ENCODE measurements at places on chromosomes 3 and 15.

GRCh38 chr3:97895216-97895615, 73.4 kb downstream of the CRYBG3 start:
- no peak for DNase-seq

DNA sequence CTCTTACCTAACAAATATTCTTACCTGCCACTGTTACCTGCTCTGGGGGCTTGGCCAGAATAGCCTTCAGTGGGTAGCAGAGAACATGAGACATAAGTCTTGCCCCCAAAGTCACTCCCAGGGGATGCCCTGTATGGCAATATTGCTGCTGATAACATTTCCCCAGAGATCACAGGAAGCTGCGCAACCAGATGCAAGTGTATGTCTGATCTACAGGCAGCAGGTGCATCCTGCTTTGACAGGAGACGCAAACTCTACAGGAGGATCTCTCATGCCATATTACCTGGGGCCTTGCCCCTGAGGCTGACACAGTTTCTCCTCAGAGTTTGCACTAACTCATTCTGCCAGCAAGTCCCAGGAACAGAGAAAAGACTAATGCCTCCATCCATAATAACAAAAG, 174.4 kb upstream of the LPP start:
- no peak for DNase-seq

DNA sequence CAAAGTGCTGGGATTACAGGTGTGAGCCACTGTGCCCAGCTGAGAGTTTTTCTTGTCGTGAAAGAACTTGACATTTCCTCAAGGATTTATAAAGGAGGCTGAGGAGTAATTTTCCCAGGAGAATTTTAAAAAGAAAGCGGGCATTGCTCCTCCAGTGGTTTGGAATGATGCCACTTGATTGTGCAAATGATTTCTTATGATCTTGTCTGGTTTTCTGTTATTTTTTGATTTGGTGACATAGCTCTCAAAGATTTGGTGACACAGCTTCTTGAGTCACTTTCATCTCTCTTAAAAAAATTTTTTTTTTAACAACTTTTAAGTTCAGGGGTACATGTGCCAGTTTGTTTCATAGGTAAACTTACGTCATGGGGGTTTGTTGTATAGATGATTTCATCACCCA, 24.6 kb upstream of the NFKBIZ start:
- no peak for DNase-seq

DNA sequence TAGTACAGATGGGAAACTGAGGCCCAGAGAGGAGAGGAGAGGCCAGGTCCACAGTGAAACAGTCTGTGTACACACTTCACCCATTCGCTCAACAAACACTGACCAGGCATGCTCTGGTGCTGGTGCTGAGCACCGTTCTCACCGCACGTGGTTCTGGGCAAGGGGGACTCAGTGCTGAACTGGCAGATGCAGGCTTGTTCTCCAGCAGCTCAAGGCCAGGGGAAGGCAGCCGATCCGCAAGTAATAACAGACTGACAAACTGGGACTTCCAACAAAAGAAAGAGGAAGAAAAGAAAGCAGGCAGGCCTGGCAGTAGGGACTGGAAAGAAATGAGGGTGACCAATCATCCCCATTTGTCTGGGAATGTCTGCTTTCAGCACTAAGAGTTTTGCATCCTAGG, 25.6 kb upstream of the LINGO1 start:
- DNase-seq: no peak

- DNase-seq: no peak
Observed at GRCh38 chr3:25427563-25427941, 511 bp upstream of the RARB start.

- DNase-seq: no peak
Observed at GRCh38 chr15:81504170-81504905, 130.3 kb upstream of the TMC3 start.

DNA sequence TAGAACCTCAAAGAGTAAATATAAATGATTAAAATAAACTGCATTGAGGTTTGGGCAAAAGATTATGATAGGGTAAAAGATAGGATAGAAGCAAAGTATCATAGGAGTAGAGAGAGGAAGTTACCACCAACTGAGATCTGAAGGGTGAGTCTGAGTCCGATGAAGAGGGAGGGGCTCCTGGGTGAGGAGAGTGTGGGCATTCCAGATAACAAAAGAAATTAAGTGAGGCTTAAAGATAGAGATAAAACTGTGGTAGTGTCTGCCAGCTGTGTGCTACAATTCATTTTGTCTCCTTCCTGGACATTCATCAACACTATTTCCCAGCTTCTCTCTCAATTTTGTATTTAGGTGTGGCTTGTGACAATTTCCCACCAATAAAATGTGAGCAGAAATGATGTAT, 343.0 kb upstream of the PLSCR5 start:
- no peak for DNase-seq

- no peak for DNase-seq
Observed at GRCh38 chr3:52777959-52778805, 783 bp downstream of the ITIH1 start.

DNA sequence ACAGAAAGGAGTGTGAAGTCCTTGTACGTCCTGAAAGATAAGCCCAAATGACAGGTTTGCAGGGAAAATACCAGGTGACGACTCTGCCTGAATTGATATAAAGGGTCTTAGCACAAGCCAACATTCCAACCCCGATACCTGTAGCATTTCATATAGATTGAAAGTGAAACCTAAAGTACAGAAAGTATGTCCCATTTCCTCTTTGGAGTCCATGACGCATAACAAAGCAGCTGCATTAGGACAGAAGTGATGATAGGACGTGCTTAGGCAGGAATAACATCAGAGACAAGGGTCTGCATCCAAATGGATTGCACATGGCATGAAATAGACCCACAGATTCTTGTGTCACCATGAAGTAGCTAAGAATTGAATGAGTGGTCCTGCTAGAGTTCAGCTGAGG, 187.0 kb upstream of the ROBO1 start:
- DNase-seq: no peak

GRCh38 chr15:68031404-68031803, 22.7 kb upstream of the PIAS1 start:
- no peak for DNase-seq

DNA sequence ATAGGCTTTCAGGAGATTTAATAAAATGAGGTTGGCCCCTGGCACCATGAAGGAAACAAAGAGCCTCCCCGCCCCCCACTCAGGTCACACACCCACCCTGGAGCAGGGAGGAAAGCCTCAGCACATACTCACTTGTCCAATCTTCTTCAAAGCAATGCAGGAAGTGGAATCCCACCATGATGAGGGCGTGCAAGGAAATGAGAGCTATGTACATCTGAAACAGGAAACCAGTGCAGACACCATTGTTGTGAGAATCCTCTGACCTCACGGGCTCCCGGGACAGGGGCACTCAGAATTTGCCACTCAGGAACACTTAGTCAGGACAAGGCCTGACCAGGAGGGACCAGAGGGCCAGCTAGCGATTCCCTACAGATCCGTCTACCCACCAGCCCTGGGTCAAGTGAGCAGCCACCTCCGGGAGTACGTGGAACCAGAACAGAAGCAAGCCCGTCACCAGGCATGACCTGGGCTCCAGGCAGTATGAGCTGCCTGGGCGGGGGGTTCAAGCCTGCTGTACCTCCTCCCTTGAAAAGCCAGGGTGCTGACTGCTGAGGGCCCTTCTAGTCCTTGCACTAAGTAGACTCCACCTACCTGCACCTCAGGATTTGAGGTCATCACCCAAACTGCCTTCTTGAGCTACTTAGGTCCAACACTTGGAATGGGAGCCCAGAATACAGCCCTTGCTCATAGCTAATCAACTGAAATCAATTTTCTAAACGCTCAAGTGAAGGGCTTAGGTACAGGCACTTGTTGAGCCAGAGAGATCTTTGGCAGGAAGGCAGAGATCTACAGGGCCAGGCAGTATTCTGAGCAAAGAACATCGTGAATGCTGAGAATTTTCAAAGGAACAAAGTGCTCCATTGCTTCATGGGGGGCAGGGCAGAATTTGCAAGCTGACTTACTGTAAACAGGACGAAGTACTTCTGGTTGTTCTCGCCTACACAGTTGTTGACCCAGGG, 42.7 kb downstream of the ZDHHC3 start:
- no peak for DNase-seq

GRCh38 chr3:170055209-170055608, 17.4 kb downstream of the GPR160 start:
- no peak for DNase-seq

- DNase-seq: no peak
Observed at GRCh38 chr15:49464522-49464921, 41.5 kb downstream of the FGF7 start.

GRCh38 chr3:128236657-128237056, 83.4 kb downstream of the EEFSEC start:
- DNase-seq: peak; percentile 52

- DNase-seq: no peak
Observed at GRCh38 chr3:190455828-190456227, 6.1 kb upstream of the TMEM207 start.

- DNase-seq: no peak
Observed at GRCh38 chr3:126903521-126903920, 79.4 kb upstream of the PLXNA1 start.

GRCh38 chr15:55879181-55879580, 114.2 kb downstream of the NEDD4 start:
- no peak for DNase-seq

GRCh38 chr3:133479895-133480669, 80.2 kb downstream of the BFSP2 start:
- no peak for DNase-seq

GRCh38 chr15:60005352-60006202, 1.5 kb downstream of the FOXB1 start:
- no peak for DNase-seq

DNA sequence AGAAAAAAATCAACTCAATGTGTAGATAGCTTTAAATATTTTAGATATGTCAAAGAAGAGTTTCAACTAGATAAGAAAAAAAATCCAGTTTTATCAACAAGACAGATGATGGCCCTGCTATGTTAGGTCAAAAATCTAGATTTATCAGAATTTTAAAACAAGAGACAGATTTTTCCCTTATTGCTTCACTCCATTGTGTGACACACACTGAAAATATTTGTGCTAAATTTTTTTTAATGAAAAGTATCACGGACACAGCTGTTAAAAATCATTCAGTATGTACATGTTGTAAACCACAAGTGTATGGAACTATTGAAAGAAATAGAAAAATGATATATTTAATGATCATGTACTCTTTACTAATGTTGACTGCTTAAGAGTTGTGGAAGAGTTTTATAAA, 43.6 kb downstream of the FOXB1 start:
- no peak for DNase-seq

GRCh38 chr3:62665627-62666437, 209.4 kb downstream of the CADPS start:
- peak; percentile 20 for DNase-seq

DNA sequence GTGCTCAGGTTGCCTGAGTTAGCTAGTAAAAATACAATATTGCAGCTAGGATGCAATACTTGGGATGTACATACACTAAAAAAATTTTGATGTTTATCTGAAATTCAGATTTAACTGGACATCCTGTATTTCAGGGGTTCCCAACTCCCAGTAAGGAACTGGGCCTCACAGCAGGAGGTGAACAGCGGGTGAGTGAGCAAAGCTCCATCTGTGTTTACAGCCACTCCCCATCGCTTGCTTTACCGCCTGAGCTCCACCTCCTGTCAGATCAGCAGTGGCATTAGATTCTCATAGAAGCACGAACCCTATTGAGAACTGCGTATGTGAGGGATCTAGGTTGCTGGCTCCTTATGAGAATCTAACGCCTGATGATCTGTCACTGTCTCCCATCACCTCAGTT, 285.1 kb upstream of the PROK2 start:
- no peak for DNase-seq

DNA sequence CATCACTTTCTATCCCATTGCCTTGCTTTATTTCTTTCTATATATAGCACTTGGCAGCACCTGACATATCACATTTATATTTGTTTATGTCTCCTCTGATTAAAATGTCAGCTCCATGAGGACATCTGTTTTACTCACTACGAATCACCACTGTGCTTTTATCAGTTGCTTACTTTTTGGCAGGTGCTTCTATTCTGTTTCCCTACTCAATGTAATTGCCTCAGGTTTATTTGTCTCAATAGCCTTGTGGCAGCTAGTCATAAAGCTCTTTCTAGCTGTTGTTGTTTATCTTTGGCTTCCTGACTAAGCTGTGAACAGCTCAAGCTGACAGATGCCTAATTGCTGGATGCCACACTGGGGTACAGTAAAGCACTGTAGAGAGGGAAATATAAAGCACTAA, 85.5 kb downstream of the VPS13C start:
- no peak for DNase-seq

DNA sequence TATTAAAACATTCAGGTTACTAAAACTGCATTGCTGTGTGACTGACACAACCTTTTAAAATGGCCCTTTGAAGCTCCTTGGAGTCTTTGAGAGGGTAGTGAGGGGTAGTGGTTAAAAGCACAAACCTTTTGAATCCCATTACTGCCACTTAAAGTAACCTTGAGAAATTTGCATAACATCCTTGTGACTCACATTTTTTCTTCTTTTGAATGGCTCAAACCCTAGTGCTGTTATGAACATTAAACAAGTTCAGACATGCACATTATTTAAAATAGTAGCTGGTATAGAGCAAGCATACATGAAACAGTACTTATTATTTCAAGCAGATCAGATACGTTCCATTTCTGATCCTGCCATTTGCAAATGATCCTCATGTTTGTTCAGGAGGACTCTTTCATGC, 3.7 kb upstream of the CLDN1 start:
- peak; percentile 66 for DNase-seq

- no peak for DNase-seq
Observed at GRCh38 chr15:29675791-29676301, 146.4 kb downstream of the TJP1 start.

DNA sequence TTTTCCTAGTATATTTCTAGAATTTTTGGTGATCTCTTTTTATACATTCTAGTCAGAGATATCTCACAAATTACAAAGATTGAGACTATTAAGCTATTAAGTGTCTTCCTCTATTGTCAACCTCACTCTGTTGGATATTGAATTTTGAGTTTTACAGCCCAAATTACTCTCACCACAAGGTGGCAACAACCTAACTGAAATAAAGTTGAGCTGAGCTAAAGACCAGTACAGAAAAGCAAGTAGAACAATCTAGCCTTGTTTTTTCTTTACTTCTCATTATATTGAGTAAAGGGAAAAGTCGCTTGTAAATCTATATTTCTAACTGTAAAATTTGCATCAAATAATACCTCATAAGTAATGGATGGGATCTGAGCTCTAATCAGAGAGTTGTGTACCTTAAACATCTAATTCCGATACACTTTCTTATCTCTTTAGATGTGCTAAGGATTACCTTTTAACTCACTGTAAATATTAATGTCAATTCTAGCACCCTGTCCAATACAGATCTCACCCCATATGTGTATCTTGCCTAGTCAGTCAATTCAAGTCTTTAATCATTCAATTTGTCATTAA, 13.6 kb upstream of the COMMD2 start:
- no peak for DNase-seq

- no peak for DNase-seq
Observed at GRCh38 chr3:40593351-40593750, 68.6 kb downstream of the ZNF621 start.

All from DMS79 (cell line).